ENCODE measurements at places on chromosomes 11 and 22.

DNA sequence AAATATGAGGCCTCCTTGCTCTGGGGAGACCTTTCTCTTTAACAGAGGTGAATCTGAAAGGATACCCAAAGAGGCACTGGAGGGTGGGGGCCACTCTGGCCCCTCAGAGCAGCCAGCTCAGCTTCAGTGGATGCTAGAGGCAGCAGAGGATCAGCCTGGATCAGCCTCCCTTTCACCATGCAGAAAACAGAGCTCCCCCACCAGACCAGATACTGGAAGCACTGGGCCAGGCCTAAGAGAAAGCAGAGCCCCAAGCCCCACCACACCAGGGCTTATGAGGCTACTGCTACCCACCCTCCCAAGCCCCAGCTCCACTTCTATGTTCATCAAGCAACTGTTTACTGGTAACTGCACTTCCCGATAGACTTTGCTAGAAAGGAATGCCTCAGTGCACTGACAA, 4.0 kb upstream of the SLC43A3 start:
- no peak for DNase-seq

DNA sequence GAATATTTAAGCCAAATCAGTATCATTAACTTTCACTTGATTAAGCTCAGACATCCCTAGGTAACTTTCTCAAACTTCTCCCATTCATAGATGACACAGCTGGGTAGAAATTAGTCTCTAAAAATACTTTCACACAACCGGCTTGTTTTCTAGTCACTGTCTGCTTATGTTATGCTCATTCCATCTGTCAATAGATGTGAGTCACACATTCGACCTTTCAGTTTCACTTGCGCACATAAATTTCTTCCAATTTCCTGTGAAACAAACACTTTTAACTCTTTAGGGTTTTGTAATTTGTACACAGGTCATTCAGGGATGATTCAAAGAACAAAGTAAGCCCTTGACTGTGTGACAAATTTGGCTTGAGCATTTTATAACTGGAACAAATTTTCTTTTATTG, 723.0 kb downstream of the KCNA4 start:
- no peak for DNase-seq

- DNase-seq: no peak
These were observed 8.0 kb upstream of the COX8A start for GRCh38 chr11:63966444-63966843.

GRCh38 chr11:88411265-88411664, 73.7 kb upstream of the CTSC start:
- no peak for DNase-seq
